Suppressor macrophage (primary cell): ENCODE measurements at places on chromosomes 2 and 18.
A peak's percentile ranks its signal among the peaks of the same experiment; 100 is the strongest.

DNA sequence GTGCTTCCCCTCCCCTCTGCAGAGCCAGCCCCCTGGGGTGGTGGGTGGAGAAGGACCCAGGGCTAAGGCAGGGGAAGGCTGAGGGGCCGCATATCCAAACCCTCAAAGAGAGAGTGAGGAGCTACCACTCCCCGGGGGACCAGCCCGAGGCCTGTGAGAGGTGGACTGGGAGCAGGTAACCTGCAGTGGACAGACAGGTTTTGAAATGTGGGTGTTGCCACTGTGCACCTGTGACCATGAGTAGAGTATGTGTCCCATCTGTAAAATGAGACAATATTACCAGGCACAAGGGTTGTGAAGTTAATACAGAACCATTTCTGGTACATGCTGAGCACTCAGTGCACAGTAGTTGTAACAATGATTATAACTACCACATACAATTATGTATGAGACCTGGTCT lies 51.2 kb upstream of the POMC start:
- DNase-seq: no peak

DNA sequence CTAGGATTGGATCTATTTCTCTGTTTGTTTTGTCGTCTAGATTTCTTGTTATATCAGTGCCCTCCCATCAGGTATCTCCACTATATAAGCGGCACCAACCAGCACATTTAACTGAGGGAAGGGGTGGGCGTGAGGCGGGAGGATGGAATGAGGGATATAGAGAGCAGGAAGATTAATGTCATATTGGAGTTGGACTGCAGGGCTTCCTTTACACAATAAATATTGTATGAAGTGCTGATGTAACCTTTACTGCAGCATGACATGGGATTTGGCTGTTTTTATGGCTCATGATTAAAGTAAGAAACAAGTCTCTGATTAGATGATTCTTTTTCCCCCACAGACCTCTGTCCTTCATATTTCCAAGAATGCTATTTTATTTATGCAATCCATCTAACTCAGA lies 54.8 kb downstream of the TMEM200C start:
- no peak for DNase-seq

DNA sequence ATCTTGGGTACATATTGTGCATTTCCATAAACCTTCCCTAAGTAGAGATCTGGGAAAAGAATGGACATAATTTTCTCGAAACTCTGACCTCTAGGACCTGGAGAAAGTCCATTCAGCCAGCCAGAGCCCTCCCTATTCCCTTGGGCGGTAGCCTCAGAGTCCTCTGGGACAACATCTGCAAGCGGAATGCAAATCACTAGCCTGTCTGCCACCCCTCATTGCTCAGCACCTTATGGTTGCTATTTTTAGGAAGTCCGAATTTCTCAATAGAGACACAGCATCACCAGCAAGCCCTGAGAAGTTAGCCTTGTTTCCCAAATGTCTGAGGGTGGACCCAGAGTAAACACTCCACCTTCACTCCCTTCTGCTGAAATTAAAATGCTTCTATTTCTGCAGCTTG lies 17.6 kb upstream of the CD28 start:
- peak; percentile 73 for DNase-seq

DNA sequence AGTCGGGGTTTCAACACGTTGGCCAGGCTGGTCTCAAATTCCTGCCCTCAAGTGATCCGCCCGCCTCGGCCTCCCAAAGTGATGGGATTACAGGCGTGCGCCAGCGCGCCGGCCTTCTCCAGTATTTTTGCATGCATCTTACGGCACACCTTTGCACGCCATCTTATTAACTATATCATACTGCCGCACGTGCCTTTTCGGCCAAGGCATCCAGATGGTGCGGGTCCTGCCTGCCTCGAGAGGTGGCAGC lies 765 bp upstream of the ING5 start:
- no peak for DNase-seq

DNA sequence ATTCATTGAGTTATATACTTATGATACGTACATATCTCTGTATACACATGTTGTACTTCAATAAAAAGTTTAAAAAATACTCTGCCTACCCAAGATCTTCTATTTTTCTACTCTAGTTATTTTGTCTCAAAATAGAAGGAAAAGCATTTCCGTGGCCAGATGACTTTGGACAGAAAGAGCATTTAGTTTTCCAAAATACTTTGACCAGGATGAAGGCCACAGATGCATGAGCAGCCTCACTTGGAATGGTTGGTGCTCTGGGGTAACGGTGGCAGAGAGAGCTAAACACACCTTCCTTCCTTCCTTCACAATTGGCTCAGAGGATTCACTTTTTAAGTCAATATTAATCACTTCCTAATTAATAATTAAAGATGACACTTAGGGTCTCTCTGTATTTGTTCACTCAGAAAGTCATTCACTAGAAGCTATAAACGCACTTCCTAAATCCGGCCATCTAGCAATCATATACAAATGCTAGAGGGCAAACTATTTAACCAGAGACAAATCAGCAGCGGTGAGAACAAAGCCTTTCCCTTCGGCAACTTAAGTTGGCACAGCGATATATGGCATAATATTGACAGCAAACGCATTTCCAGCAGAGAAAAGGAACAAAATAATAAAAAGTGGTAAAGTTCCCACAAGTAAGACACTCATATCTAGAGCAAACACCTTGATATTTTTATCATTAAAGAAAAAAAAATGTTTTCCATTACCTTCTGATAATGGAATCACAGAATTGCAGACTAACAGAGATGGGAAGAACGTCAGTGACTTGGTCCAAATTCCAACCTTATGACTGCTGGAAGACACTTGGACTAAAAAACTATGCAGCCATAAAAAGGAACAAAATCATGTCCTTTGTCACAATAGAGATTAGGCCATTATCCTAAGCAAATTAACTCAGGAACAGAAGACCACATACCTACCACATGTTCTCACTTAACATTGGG lies 55.9 kb upstream of the NARS1 start:
- DNase-seq: no peak

DNA sequence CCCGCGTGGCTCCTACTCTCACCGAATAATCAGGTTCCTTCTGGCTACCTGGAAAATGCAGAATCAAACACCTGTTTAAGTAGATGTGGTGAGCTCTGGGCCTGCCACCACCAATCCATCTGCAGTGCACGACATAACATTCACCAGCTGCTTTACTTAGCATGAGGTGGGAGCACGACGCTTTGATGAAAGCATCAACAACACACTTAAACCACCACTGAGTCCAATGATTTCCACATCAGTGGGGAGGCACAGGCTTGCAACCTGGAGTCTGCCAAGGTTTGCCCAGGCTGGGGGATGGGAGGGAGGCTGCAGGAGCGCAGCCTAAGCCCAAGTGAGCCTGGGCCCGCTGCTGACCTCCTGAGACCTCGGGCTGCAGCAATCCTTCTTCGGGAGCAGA lies 415.5 kb downstream of the MEIS1 start:
- DNase-seq: no peak

- peak; percentile 47 for DNase-seq
Observed at GRCh38 chr2:174334781-174335251, at the start of gene SP9. Gene SP9, plus strand, starts transcription at chr2:174334954. Its CDS starts 139 bp downstream, at chr2:174335093.

- DNase-seq: peak; percentile 4
Observed at GRCh38 chr2:88540346-88540745, 86.9 kb downstream of the EIF2AK3 start.
